ENCODE measurements at places on chromosomes 6 and 20.

- no peak for DNase-seq
These were observed 3.5 kb downstream of the PIGT start for GRCh38 chr20:45419188-45420091.

- DNase-seq, result no peak
These were observed 102.8 kb downstream of the ERMARD start for GRCh38 chr6:169854083-169854725.

GRCh38 chr20:2557873-2558580, 21.7 kb downstream of the TMC2 start:
- no peak for DNase-seq

DNA sequence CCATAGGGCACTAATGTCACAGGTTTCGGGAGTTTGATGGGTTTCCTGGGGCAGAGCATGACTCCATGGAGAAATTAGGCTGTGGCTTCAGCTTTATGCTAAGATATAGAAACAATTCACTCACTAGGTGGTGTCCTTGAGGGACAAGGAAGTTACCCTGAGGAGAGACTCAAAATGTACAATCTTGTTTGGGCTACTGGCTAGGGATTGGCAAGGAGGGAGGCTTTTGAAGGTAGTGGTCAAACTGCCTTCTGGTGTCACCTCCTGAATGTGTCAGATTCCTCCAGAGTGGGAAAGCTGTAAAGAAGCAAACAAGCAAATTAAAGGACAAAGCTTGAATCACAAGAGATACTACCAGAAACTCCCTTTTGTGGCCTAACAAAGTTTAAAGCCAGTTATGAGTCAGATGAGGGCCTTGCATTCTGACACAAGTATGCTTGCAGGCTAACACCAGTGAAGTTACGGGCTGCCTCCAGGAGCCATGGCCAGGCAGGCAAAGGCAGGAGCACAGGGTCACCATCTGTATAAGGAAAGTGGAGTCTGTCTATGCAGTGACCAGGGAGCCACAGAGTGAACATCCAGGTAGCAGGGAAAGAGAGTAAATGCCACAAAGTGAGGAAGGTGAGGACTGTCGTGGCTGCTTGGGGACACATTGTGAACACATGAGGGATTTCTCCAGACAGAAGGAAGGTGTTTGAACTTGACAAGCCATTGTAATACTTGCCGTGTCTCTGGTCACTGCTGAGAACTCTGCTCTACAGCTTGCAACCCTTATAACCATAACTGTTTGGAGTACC, 107.7 kb upstream of the DTNBP1 start:
- DNase-seq, result no peak

GRCh38 chr6:97705568-97705967, 422.6 kb upstream of the MMS22L start:
- no peak for DNase-seq

DNA sequence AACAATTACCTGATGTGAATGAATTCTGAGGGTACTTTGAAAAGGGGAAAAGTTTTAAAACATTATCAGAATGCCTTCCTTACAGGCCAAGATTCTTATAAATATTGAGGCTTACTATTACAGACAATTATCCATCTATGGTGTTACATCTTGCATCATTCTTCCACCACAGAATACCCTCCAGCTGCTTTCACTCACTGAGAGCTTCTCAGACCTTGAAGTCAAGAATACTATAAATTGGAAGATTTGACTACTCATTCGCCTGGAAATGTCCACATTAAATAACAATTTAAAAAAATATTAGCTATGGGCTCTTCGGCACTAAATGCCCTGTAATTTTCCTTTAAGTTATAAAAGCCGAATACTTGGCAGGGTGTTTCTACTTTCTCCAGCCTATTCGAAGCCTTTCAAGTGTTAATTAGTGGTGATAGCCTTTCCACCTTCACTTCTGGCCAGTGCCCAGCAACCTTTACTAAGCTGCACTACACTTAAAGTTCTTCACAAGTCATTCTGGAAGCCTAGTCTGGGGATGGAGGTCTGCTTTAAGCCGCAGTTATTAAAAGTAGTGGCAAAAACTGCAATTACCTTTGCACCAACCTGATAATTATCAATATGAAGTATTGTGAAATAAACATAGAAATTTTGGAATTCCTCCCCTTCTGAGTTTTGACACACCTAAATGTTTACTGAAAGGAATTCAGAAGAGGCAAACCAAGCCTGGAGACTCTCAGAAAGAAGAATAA, 100.9 kb downstream of the BMP5 start:
- no peak for DNase-seq

DNA sequence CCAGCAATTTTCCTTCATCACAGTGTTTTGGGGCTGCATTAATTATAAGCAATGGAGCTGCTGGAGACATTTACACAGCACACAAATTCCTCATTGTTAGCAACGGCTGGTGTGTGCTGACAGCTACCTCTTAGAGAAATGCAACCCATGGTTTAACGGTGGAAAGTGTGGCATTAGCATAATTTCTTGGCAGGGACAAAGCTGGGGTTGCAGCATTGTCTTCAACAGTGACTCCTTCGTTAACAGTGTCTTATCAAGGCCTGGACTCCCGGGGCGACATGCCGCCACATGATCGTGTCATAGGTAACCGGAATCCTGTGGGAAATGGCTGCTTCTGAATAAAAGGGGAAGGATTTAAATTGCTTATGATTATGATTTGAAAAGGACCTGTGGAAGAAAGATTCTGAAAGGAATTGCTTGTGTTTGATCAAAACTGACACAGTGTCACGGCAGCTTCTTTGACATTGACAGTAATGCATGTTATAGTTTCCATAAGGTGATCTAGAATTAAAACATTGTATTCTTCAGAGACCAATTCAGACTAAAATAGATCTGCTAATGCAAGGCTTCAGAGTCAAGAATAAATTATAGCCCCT, 128.0 kb downstream of the UST start:
- DNase-seq, result no peak

- DNase-seq, result no peak
These were observed 65.9 kb upstream of the DDR1 start for GRCh38 chr6:30818391-30818841.
